Lung (tissue), 17 donors: ENCODE measurements at places on chromosomes 16 and 17. TPM values are rescaled to one million over a fixed set of nuclear protein-coding genes. Genes with fewer than 3 reads are reported as not detected.
A peak's percentile ranks its signal among the peaks of the same experiment; 100 is the strongest.

- no peak overlapping the region for H3K4me3 ChIP-seq
- no peaks in the 10 kb centered on the region for H3K36me3 ChIP-seq
- peaks cover 8% of the 10 kb centered on the region for H3K4me1 ChIP-seq
- H3K27ac ChIP-seq = no peak overlapping the region
- no peaks in the 10 kb centered on the region for H3K27me3 ChIP-seq
Observed at GRCh38 chr17:18159551-18160120, 24.0 kb upstream of the ALKBH5 start.

- H3K27me3 ChIP-seq = no peaks in the 10 kb centered on the region
- H3K4me1 ChIP-seq = peaks cover 37% of the 10 kb centered on the region
- no peaks in the 10 kb centered on the region for H3K36me3 ChIP-seq
- DNase-seq = no peak
Observed at GRCh38 chr17:65584604-65585521, 23.4 kb upstream of the AXIN2 start.

GRCh38 chr16:88430185-88430523, 22.9 kb upstream of the ZFPM1 start:
- H3K4me3 ChIP-seq = peak overlapping the region; percentile 33
- no peak overlapping the region for H3K27ac ChIP-seq
- no peaks in the 10 kb centered on the region for H3K36me3 ChIP-seq
- H3K27me3 ChIP-seq = peaks cover 2% of the 10 kb centered on the region
- DNase-seq = peak; percentile 33

DNA sequence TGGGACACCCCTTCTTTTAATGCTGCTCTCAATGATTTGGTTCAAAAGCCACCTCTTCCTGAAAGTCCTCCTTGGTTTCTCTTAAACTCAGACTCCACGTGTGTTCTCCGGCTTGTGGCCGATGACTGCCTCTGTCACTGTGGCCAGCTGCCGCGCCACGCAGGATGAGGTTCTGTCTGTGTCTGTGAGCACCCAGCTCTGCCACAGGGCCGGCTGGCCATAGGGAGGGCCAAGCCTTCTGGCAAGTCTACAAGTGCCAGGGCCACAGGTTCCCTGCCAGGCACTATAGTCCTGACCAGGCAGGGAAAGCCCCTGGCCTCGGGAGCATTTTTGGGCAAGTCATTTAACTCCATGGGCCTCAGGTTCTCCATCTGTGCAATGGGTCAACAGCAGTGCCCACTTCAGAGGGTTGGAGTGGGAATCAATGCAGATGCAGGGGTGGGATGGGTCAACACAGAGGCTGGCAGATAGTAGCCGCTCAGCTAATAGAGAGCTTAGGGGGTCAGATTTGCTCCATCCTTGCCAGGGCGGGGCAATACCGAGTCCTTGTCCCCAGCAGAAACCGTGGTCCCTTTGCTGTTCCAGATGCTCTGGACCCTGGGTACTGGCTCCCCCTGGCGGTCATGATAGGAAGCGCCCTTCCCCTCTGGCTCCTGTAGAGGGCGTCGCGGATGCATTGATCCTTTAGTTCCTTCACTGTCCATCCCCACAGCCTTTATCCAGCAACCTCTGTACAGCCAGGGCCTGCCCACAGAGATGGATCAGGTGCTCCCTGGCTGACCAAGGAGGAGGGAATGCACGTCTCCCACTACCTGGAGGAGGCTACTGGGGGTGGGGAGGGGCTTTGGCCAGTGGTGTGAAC, 19.3 kb upstream of the ADGRG3 start:
- no peak overlapping the region for H3K27ac ChIP-seq
- peak; percentile 70 for DNase-seq
- peaks cover 23% of the 10 kb centered on the region for H3K4me1 ChIP-seq
- no peaks in the 10 kb centered on the region for H3K27me3 ChIP-seq

DNA sequence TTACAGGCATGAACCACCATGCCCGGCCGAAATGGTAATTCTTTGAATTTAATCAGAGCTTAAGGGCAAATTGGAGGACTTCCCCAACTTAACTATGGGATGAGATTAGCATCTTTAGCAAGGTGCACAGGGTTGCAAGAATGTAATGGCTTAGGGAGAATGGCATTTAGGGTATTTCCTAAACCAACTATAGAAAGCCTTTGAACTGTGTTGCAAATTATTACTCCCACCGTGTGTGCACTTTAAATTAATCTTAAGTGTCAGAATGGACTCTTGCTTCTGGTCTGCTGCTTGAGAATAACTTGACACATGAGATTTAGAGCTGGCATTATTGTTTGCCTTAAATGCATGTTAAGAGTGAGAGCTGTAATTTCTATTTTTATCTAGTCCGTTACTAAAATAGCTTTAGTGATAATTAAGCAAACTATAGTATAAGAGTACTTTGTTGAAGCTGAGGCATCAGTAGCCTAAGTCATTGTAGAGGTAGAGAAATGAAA, 59.8 kb downstream of the TUBD1 start:
- H3K4me1 ChIP-seq = peaks cover 48% of the 10 kb centered on the region
- no peak overlapping the region for H3K27ac ChIP-seq
- no peak overlapping the region for H3K4me3 ChIP-seq
- no peak for DNase-seq

DNA sequence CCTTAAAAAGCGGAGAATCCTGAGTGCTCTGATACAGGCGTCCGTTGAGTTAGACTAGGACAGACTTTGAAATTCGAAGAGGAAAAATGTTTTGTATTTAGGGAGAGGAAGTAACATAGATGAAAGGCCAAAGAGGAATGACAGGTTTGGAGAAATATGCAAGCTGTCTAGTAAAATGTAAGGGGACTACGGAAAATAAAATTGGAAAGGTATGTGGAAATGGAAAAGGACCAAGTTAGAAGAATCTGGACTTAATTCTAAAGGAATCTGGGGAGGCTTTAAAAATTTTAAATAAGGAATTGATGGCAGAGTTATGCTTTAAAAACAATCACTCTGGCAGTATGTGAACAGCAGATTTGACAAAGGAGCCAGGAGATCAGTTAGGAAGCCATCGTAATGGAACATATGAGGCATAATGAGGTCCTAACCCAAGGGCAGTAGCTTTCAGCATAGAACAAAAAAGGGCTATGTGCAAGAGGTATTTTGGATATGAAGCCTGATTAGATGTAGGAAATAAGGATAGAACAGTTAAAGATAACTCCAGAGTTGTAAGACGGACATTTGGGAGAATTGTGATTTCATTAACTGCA, 38.3 kb downstream of the CYB561 start:
- H3K27me3 ChIP-seq = no peaks in the 10 kb centered on the region
- H3K36me3 ChIP-seq = peaks cover 34% of the 10 kb centered on the region
- no peaks in the 10 kb centered on the region for H3K4me1 ChIP-seq
- no peak overlapping the region for H3K27ac ChIP-seq

DNA sequence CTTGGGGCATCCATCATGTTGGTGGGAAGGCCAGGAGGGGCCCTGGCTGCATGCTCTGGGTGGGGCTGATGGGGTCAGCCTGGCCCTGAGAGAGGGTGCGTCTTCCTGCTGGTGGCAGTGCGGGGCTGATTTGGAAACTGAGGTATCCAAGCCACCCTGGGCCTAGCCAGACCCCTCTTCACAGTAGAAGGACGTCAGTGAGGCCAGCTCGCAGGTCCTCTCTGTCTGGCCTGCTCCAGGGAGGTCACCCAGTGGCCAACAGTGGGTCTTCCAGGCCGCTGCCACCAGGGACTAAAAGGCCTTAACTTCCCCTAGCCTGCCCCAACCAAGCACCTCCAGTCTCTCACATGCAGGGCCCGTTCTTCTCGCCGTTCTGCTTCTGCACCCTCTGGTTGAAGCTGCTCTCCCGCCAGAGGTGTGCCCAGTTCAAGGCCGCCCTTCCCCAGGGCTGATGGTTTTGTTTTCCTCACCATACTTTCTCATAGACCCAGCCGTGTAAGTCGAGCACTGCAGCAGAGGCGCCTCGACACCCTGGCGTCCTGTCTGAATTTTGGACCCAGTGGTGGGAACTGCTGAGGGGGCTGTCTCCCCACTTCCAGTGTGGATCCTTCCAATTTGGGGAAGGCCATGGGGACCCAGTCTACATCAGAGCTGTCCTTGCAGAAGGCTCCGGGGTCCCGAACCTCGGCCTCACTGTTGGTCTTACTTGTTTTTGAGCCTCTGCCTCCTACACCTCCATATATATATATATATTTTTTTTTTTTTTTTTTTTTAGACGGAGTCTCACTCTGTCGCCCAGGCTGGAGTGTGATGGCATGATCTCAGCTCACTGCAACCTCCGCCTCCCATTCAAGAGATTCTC, 42.9 kb upstream of the CDC42EP4 start:
- no peaks in the 10 kb centered on the region for H3K36me3 ChIP-seq
- H3K27ac ChIP-seq = no peak overlapping the region
- no peaks in the 10 kb centered on the region for H3K4me1 ChIP-seq
- no peaks in the 10 kb centered on the region for H3K27me3 ChIP-seq

GRCh38 chr16:89971495-89972243, 23.1 kb downstream of the DEF8 start:
- H3K4me3 ChIP-seq = peak overlapping the region; percentile 64
- no peaks in the 10 kb centered on the region for H3K27me3 ChIP-seq
- peaks cover 9% of the 10 kb centered on the region for H3K4me1 ChIP-seq

GRCh38 chr16:6165330-6165979, 1067.9 kb upstream of the EEF2KMT start:
- no peak overlapping the region for H3K4me3 ChIP-seq
- H3K27ac ChIP-seq = no peak overlapping the region
- no peaks in the 10 kb centered on the region for H3K4me1 ChIP-seq

DNA sequence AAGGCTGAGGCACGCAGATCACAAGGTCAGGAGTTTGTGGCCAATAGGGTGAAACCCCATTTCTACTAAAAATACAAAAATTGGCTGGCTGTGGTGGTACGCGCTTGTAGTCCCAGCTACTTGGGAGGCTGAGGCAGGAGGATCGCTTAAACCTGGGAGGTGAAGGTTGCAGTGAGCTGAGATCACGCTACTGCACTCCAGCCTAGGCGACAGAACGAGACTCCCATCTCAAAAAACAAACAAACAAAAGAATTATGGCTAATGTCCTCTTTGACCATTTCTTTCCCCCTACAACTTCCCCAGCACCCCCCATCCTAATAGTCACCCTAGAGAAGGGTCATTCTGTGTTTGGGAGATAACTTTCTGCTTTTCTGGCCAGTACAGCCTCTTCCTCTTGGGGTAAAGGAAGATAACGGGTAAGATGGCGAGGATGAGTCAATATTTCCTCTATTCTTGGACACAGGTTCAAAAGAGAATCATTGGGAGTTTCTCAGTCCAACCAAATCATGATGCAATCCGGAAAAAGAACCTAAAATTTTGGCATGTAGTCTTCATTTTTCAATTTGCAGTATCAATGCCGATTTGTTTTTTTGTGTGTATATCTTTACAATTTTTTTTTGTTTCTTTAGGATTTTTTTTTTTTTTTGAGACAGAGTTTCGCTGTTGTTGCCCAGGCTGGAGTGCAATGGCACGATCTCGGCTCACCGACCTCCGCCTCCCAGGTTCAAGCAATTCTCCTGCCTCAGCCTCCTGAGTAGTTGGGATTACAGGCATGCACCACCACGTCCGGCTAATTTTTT, 107.6 kb upstream of the MED13 start:
- no peak overlapping the region for H3K4me3 ChIP-seq
- H3K36me3 ChIP-seq = no peaks in the 10 kb centered on the region
- no peak for DNase-seq
- H3K27ac ChIP-seq = no peak overlapping the region

- no peak overlapping the region for H3K4me3 ChIP-seq
- DNase-seq = no peak
- no peak overlapping the region for H3K27ac ChIP-seq
- no peaks in the 10 kb centered on the region for H3K4me1 ChIP-seq
Observed at GRCh38 chr17:78844301-78845005, 3.8 kb upstream of the USP36 start.

DNA sequence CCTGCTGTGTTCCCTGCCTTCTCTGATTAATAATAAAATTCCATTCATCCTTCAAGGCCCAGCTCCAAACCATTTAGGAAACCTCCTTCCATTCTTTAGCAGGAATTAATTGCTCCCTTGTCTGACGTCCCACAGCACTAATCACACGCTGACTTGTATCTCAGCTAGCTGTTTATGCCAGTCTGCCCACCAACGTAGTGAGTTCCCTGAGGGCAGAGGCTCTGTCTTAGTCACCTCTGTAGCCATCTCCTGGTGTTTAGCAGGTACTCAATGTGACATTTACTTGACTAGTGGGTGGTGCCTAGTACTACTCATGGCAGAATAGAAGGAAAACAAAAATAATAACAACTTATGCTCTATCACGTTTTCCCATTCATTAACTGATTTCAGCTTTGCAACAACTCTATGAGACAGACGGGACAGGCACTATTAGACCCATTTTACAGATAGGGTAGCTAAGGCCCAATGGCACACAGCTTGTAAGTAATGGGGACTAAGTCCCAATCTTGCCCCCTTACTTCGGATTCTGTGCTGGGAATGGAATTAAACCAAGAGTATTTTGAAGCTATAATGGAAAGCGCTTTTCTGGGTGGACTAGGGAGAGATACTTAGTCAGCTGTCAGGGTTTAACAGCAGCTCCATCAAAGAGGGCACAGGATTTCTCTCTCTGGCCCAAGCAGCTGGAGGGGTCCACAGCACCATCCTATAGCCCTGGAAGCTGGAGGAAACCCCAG, 931 bp upstream of the WIPF2 start:
- H3K27me3 ChIP-seq = no peaks in the 10 kb centered on the region
- H3K27ac ChIP-seq = no peak overlapping the region
- peaks cover 9% of the 10 kb centered on the region for H3K4me1 ChIP-seq
- no peak overlapping the region for H3K4me3 ChIP-seq
- DNase-seq = no peak

DNA sequence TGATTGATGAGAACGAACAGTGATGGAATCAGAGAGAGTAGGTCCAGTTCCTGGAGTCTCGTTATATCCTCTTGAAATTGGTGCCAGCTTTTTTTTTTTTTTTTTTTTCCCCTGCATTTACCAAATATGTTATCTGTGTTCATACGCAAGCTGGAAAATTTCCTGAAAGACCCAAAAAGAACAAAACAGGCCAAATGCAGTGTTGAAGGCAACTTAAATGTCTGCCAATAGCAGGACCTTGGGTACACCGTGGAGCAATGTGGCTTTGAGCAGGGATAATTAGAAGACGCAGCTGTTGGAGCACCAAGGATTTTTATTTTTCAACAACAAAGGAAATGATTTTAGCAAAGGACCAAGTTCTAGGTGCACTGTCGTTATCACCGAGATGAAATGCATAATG, 105.0 kb downstream of the ABCC6 start:
- H3K4me3 ChIP-seq = no peak overlapping the region
- DNase-seq = peak; percentile 21
- H3K27me3 ChIP-seq = no peaks in the 10 kb centered on the region
- H3K27ac ChIP-seq = no peak overlapping the region
- H3K36me3 ChIP-seq = peaks cover 18% of the 10 kb centered on the region

- H3K27me3 ChIP-seq = peaks cover 13% of the 10 kb centered on the region
- H3K4me1 ChIP-seq = peaks cover 7% of the 10 kb centered on the region
- no peak overlapping the region for H3K27ac ChIP-seq
Observed at GRCh38 chr16:68447653-68448359, 502 bp downstream of the SMPD3 start.

GRCh38 chr17:46810837-46811236, 7.7 kb downstream of the WNT3 start:
- no peaks in the 10 kb centered on the region for H3K4me1 ChIP-seq
- H3K4me3 ChIP-seq = no peak overlapping the region
- no peak overlapping the region for H3K27ac ChIP-seq
- peaks cover 25% of the 10 kb centered on the region for H3K27me3 ChIP-seq

- no peaks in the 10 kb centered on the region for H3K36me3 ChIP-seq
- no peak overlapping the region for H3K4me3 ChIP-seq
- H3K27me3 ChIP-seq = peaks cover 4% of the 10 kb centered on the region
- no peak for DNase-seq
- no peak overlapping the region for H3K27ac ChIP-seq
Observed at GRCh38 chr17:81338274-81339190, 43.4 kb upstream of the SLC38A10 start.

ERN2 gene
- total RNA-seq = 0.46 TPM

SRCIN1 gene
- 15.0 TPM for total RNA-seq

NACA2 gene
- total RNA-seq = not detected

HBA1 gene
- 627 TPM for total RNA-seq

ARHGDIG gene
- total RNA-seq = not detected

AURKB gene
- total RNA-seq = 3.9 TPM

C16orf74 gene
- total RNA-seq = 2.8 TPM

VASN gene
- 42.9 TPM for total RNA-seq
